ENCODE measurements at places on chromosomes 16 and 17. TPM values are rescaled to one million over a fixed set of nuclear protein-coding genes. Genes with fewer than 3 reads are reported as not detected.

LCMT1 gene
- 32.1 TPM for total RNA-seq

CCL4L2 gene
- not detected for total RNA-seq

RAPGEFL1 gene
- 11.1 TPM for total RNA-seq

DNA sequence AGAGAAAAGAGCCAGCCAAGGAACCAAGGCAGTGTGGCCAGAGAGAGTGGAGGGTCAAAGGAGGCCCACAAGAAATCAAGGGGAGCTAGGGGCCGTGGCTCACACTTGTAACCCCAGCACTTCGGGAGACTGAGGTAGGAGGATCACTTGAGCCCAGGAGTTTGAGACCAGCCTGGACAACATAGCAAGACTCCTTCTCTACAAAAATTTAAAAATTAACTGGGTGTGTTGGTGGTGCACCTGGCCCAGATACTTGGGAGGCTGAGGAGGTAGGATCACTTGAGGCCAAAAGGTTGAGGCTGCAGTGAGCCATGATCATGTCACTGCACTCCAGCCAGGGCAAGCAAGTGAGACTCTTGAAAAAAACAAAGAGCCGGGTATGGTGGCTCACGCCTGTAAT lies 18.9 kb upstream of the TFAP4 start:
- no peak for DNase-seq

DNA sequence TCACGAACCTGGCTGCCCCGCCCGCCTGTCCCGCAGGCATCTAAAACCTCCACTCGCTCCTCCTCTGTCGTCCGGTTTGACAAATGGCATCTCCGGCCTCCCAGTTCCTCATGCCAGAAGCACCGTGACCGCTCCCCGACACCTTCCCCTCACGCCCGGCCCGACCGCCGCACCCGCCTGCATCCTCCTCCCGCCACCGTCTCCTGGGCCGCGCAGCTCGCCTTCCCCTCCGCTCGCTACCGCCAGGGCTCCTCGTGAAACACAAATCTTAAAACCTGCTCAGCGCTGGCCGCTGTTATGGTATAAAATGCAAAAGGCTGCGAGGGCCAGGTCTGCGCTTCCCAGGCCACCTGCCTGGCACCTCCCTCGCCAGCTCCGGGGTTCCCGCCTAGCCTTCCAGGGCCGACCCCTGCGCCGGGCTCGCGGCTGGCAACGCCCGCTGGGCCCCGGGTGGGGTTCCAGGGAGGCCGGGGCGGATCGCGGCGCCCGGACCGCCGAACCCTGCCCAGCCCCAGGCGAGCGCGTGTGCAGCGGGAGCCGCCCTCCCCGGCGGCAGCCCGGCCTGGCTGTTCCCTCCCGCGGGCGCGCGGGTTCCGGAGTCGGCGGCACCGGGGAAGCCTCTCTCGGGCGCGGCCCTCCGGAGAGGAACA lies 488 bp downstream of the SPSB3 start:
- peak; percentile 14 for DNase-seq

DNA sequence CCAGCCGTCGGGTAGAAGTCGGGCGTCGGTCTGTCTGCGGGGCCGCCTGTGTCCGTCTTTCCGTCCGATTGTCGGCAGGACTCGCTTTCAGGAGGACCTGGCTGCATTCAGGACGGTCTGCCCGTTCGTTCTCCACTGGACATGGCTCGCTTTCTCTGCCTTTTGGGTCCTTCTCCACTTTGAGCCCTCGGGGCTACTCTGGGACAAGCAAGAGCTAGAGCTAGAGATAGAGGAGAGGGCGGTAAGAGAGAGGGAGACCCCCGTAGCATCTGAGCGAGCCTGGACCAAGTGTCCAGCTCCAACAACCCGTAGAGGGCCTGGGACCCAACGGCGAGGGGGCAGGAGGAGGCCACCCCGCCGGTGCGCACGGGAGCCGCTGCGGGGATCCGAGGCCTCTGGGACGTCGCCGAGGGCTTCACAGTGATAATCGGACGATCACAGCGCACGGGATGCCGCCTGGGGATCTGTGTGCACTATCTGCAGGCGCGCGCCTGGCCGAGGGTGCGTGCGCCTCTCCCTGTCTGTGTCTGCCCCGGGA lies 4.5 kb downstream of the TBX4 start:
- no peak for DNase-seq
